ENCODE measurements at places on chromosomes 1 and 21.

- DNase-seq = no peak
Measured at GRCh38 chr1:211677659-211678058, 2.2 kb upstream of the NEK2 start.

DNA sequence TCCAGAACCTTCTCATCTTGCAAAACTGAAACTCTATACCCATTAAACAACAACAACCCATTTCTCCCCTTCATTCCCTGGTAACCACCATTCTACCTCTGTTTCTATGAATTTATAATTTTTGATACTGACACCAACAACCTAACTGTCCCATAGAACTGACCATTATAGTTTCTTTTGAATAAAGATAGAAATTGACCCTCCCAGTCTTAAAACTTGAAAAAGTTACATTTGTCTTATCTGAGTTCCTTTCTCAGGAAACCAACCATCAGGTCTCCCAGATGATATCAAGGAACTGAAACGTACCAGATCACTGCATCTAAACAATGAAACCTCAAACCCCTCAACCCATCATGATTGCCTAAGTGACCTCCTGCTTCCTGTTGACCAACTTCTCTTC lies 27.1 kb downstream of the RNF115 start:
- DNase-seq = no peak

- DNase-seq = no peak
Measured at GRCh38 chr1:117032681-117033539, 27.2 kb upstream of the TTF2 start.

GRCh38 chr1:115168026-115168425 lies 78.7 kb upstream of the TSPAN2 start:
- no peak for DNase-seq

DNA sequence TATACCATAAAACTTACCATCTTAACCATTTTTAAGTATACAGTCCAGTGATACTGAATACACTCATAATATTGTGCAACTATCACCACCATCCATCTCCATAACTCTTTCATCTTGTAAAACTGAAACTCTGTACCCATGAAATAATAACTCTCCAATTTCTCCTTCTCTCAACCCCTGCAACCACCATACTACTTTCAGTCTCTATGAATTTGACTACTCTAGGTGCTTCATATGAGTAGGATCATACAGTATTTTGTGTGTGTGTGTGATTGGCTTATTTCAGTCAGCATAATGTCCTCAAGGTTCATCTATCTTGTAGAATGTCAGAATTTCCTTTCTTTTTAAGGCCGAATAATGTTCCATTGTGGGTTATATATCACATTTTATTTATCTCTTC lies 17.7 kb downstream of the NPHS2 start:
- DNase-seq = no peak

GRCh38 chr1:216596281-216596862 lies 126.9 kb downstream of the ESRRG start:
- DNase-seq = no peak

- no peak for DNase-seq
Measured at GRCh38 chr1:174022976-174023277, 770 bp upstream of the RC3H1 start.

DNA sequence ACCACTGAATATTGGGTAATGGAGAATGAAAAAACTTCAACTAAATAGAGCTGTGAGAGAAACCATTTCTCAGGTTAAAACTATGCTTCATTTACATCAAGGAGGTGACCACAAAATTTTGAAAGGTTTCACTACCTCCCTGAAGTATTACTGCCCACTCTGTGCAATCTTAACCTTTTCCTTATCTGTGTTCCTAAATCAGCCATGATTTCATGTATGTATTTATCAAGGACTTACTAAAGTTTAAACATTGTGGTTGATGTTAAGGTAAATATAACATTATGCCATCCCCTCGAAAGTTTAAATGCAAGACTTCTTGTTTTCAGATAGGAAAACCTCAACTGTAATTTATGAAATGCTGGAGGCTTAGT lies 84.4 kb downstream of the CLEC20A start:
- DNase-seq = peak; percentile 4

All from hematopoietic multipotent progenitor cell treated with erythropoietin and hydrocortisone succinate and interleukin-3 and kit ligand, for 6 days (in vitro differentiated cells).